IMR-90 (cell line): ENCODE measurements at places on chromosomes 3 and 15.

DNA sequence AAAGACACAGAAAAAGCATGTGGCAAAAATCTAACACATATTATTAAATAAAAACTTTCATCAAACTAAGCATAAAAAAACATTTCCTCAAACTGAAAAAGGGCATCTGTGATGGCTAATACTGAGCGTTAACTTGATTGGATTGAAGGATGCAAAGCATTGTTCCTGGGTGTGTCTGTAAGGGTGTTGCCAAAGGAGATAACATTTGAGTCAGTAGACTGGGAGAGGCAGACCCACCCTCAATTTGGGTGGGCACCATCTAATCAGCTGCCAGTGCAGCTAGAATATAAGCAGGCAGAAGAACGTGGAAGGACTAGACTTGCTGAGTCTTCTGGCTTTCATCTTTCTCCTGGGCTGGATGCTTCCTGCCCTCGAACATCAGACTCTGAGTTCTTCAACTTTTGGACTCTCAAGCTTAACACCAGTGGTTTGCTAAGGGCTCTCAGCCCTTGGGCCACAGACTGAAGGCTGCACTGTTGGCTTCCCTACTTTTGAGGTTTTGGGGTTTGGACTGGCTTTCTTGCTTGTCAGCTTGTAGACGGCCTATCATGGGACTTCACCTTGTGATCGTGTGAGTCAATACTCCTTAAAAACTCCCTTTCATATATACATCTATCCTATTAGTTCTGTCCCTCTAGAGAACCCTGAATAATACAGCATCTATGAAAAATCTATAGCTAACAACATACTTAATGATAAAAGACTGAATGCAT, 45.4 kb downstream of the DAZL start:
- no peaks in the 10 kb centered on the region for H3K36me3 ChIP-seq
- peaks cover 4% of the 10 kb centered on the region for H3K27me3 ChIP-seq
- H3K4me3 ChIP-seq, result no peak overlapping the region
- no peak overlapping the region for H3K27ac ChIP-seq
- no peaks in the 10 kb centered on the region for H3K4me1 ChIP-seq

DNA sequence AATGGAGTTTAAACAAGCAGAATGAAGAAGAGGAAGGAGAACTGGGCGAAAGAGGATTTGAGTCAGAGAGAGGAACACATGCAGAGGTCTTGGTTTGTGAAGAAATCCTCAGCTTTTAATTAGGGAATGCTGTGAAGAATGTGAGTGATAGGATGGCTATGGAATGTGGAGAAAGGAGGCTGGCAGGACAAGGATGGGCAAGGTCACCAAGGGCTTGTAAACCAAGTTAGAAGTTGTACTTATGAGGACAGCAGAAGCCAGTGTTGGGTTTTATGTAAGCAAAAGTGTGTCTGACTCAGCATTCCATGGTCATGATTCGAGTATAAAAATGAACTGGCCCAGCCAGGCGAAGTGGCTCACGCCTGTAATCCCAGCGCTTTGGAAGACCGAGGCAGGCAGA, 60.0 kb upstream of the IL12A start:
- H3K36me3 ChIP-seq, result no peaks in the 10 kb centered on the region
- peak overlapping the region; percentile 93 for H3K27ac ChIP-seq
- peak; percentile 98 for DNase-seq
- H3K4me1 ChIP-seq, result peaks cover 24% of the 10 kb centered on the region

DNA sequence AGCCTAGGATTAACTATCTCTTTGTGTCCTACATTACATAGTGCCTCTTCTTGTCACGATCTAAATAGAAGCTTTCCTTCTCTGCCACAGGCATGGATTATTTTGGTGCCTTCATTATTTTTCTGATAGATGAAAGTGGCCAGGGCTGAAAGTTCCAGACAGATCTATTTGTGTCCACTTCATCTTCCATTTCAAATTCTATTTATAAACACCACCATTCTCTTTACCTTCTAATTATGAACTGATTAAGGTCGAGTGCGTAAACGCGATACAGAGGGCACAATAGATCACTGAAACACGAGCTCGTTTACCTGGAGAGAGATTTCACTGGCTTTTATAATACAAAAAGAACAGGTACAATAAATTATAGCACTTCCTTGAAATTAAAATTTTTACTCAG, 105.0 kb downstream of the EDEM1 start:
- H3K4me3 ChIP-seq, result no peak overlapping the region
- no peaks in the 10 kb centered on the region for H3K27me3 ChIP-seq
- H3K27ac ChIP-seq, result no peak overlapping the region
- H3K36me3 ChIP-seq, result no peaks in the 10 kb centered on the region
- H3K4me1 ChIP-seq, result no peaks in the 10 kb centered on the region; the same call in 1 of the 2 replicates

GRCh38 chr15:50675535-50676144, 11.0 kb downstream of the TRPM7 start:
- H3K4me3 ChIP-seq, result no peak overlapping the region
- no peaks in the 10 kb centered on the region for H3K27me3 ChIP-seq
- no peak overlapping the region for H3K27ac ChIP-seq

DNA sequence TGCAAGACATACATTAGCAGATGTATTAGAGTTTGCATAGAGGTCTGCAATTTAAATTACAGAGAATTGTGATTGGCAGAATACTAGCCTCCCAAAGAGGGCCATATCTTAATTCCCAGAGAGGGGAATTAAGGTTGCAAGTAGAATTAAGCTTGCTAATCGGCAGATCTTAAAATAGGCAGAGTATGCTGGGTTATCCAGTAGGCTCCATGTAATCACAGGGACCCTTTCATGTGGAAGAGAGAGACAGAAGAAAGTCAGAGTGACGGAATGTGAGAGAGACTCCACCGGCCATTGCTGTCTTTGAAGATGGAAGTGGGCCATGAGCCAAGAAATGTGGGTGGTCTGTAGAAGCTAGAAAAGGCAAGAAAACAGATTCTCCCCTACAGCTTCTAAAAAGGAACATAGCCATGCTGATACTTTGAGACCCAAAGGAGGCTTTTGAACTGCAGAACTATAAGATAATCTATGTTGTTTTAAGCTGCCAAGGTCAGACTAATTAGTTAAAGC, 38.8 kb downstream of the IMPG2 start:
- no peak overlapping the region for H3K27ac ChIP-seq
- H3K4me3 ChIP-seq, result no peak overlapping the region
- no peaks in the 10 kb centered on the region for H3K27me3 ChIP-seq
- H3K36me3 ChIP-seq, result no peaks in the 10 kb centered on the region
- DNase-seq, result no peak

DNA sequence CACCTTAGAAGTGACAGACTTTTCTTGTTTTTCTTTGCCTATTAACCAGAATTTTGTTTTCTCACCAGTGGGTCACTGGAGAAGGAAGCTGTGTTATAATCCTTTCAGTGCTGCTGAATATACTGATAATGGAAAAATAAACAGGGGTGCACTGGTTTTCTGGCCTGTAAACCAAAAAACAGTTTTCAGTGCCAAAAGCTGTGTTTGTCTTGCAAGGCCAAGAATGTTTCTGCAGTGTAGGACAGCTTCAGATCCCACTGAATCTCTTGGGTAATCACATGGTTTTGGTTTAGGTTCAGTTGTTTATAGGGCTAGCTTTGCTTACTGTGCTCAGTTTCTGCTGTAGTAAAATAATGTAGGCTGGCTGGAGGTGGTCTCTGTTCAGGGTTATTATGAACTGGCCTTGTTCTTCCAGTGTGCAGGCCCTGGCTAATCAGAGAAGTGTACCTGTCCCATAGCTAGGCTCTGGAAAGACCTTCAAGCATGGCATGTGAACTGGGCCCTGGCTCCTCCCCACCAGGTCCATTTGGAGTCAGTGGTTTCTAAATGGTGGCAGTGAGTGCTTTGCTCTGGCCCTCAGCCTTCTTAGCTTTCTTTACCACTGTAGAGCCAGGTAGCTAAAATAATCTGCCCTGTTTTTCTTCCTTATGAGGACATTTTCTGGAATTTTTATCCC, 18.7 kb downstream of the PDE8A start:
- H3K36me3 ChIP-seq, result no peaks in the 10 kb centered on the region
- H3K27me3 ChIP-seq, result no peaks in the 10 kb centered on the region
- peaks cover 8% of the 10 kb centered on the region for H3K4me1 ChIP-seq
- DNase-seq, result peak; percentile 74
- H3K4me3 ChIP-seq, result no peak overlapping the region

DNA sequence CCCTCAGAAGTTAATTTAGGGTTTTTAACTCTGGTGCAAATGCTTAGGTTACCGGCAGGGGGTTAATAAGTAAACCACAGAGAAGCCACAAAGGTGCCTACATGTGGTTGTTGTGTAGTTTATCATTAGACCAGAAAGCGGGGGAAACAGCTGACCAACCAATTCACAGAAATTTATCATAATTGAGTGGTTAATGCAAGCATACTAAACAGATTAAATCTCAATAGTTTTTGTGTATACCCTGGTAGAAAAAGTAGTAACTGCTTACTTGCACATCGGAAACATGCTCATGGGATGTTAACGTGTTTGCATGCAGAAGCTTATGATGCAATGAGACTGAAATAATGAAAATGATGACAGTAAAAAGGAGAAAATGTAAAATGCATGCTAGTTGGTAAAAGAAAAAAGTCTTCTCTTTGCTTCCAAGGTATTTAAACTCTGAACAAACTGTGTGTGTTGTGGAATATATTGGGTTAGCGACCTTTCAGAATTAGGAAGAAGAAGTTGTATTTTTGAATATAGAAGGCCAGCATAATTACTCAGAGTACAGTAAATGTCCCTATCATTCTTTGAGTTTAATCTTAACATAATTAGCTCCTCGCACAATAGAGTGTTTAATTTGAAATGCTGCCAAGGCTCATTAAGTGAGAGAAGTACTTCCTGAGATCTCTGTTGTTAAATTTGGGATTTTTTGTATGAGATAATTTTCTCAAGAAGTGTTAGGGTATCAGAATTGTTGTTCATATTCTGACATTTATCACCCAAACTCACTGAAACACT, 316.2 kb downstream of the PTPRG start:
- H3K36me3 ChIP-seq, result no peaks in the 10 kb centered on the region
- H3K4me1 ChIP-seq, result peaks cover 25% of the 10 kb centered on the region
- no peak overlapping the region for H3K4me3 ChIP-seq
- peak overlapping the region; percentile 53; the same call in 1 of the 2 replicates for H3K27ac ChIP-seq

GRCh38 chr3:148084931-148085330, 612.8 kb upstream of the AGTR1 start:
- H3K36me3 ChIP-seq, result no peaks in the 10 kb centered on the region
- H3K4me1 ChIP-seq, result no peaks in the 10 kb centered on the region
- H3K27me3 ChIP-seq, result no peaks in the 10 kb centered on the region
- DNase-seq, result no peak

DNA sequence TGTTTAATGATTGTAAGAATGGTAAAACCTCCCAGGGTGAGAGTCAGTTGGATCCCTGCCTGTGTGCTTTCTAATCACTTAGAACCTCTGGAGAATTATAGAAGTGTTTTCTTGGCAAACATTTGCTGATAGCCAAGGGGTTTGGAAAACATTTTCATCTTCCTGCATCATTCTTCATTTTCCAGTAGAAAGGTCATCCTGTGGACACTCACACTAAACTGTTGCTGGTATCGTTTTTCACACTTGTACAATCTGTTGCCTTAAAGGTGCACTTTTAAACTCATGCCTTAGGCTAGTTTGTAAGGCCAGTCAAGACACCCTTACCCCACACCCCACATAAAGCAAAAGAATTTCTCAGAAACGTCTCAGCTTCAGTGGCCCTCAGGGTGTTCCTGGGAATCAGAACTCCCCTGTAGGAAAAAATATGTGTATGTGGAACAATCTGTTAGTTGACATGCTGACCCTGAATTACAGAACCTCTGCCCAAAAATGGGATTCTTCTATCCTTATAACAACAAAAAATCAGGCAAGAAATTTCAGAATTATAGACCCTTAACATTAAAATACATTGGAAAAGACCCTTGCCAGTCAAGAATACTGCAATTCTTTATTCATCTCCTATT, 5.8 kb upstream of the PLD1 start:
- H3K4me3 ChIP-seq, result no peak overlapping the region
- H3K4me1 ChIP-seq, result peaks cover 4% of the 10 kb centered on the region
- DNase-seq, result no peak
- H3K27me3 ChIP-seq, result no peaks in the 10 kb centered on the region

GRCh38 chr3:15151166-15151565, 52.2 kb upstream of the RBSN start:
- H3K27me3 ChIP-seq, result peaks cover 14% of the 10 kb centered on the region
- no peaks in the 10 kb centered on the region for H3K36me3 ChIP-seq
- H3K4me1 ChIP-seq, result no peaks in the 10 kb centered on the region
- H3K4me3 ChIP-seq, result no peak overlapping the region
- H3K27ac ChIP-seq, result no peak overlapping the region
- no peak for DNase-seq

DNA sequence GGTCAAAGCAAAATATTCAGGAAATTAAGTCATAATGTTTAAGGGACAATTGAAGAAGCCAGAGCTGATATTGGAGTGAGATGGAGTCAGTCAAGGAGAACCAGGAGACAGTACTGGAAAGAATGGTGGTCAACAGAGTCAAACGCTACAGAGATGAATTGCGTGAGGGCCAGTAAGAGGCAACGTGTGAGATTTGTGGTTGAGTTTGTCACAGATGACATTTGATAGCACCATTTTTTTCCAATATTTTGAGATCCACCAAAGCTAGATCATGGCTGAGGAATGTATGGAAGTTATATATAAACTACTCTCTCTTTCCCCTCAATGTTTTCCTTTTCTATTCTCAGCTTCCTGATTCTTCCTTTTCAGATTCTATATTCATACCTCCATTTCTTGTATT, 375.1 kb upstream of the ROBO2 start:
- no peak overlapping the region for H3K27ac ChIP-seq
- peak; percentile 7 for DNase-seq
- no peaks in the 10 kb centered on the region for H3K36me3 ChIP-seq

- peak overlapping the region; percentile 84 for H3K4me3 ChIP-seq
- H3K27me3 ChIP-seq, result no peaks in the 10 kb centered on the region
- peaks cover 4% of the 10 kb centered on the region; the same call in 1 of the 2 replicates for H3K4me1 ChIP-seq
- no peak for DNase-seq
- no peak overlapping the region; the same call in 1 of the 2 replicates for H3K27ac ChIP-seq
Measured at GRCh38 chr15:74461847-74462511, 1.0 kb upstream of the UBL7 start.

- peak; percentile 95 for DNase-seq
- peaks cover 23% of the 10 kb centered on the region for H3K4me1 ChIP-seq
- peaks cover 28% of the 10 kb centered on the region for H3K27me3 ChIP-seq
- no peak overlapping the region for H3K4me3 ChIP-seq
Measured at GRCh38 chr15:78093242-78094020, 1.1 kb downstream of the SH2D7 start.

- DNase-seq, result no peak
- no peak overlapping the region for H3K4me3 ChIP-seq
- no peaks in the 10 kb centered on the region; the same call in 1 of the 2 replicates for H3K27me3 ChIP-seq
- no peaks in the 10 kb centered on the region for H3K36me3 ChIP-seq
Measured at GRCh38 chr3:43023066-43023465, 44.0 kb downstream of the GASK1A start.

DNA sequence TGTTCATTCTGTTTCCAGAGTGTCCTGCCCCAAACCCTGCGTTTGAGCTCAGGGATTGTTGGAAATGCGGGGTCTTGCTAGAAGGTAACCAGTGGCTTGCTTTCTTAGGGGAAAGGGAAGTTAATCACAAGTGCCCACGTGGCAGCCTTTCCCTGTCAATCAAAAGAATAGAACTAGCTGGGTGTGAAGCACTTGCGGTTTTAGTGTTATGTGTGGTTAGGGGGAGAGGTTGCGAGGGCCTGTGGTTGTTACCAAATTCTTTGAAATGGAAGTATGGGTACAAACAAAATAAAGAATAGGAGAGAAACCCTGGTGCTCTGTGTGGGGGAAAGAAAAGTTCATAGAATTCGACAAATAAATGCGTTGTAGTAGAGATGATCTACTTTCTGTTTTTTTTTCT, 67.6 kb downstream of the FNDC3B start:
- peaks cover 14% of the 10 kb centered on the region for H3K4me1 ChIP-seq
- no peak for DNase-seq
- peaks cover 6% of the 10 kb centered on the region; the same call in 1 of the 2 replicates for H3K36me3 ChIP-seq
- H3K27ac ChIP-seq, result no peak overlapping the region
